Suppressor macrophage treated with lipopolysaccharide for 1 hour (primary cell): ENCODE measurements at places on chromosomes 7 and 10.

GRCh38 chr7:74380720-74381119 is 73.0 kb upstream of the GTF2IRD1 start:
- DNase-seq, result peak; percentile 22

DNA sequence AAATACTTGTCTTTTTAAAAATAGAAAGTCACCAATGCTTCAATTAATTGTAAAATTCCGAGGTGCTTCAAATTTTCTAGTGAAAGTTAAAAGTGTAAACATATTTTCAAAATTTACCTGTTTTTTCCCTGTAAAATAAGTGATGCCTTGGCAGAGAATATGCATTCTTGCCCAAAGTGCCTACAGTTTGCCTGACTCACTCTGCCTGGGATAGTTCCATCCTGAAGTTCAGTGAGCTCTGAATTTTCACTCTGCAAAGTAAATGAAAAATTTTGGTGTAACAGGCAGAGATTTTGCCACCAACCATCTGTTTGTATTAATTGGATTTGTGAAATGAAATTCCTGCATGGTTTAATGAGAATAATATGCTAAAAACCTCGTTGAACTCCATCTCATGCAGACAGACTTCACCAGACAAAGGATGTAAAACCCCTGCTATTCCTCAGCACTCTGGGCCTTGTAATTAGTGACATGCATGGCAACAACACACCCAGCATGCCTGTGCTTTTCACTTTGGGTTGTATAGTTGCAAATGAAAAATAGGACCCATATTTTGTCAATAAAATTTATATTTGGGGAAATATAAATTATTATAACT is 117.4 kb upstream of the GNAI1 start:
- no peak for DNase-seq

GRCh38 chr10:23818484-23818883 is 379.6 kb downstream of the OTUD1 start:
- no peak for DNase-seq

- peak; percentile 51 for DNase-seq
Measured at GRCh38 chr10:30662814-30663213, 33.3 kb upstream of the LYZL2 start.

DNA sequence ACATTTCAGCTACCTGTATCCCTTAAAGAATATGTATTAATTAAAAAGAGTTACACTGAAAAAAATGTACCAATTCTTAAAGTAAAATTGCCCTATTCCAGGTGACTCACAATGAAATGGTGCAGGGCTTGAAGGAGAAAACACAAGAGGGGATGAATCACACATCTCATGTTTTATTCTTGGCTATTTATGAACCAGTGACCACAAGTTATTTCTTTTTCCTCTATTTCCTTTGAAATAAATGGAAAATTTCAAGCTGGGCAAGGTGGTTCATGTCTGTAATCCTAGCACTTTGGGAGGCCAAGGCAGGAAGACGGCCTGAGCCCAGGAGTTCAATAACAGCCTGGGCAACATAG is 106.8 kb downstream of the UBE2H start:
- peak; percentile 70 for DNase-seq

- DNase-seq, result no peak
Measured at GRCh38 chr7:972676-973309, 2.6 kb downstream of the COX19 start.
